ENCODE measurements at places on chromosomes 4 and X.
A peak's percentile ranks its signal among the peaks of the same experiment; 100 is the strongest.

DNA sequence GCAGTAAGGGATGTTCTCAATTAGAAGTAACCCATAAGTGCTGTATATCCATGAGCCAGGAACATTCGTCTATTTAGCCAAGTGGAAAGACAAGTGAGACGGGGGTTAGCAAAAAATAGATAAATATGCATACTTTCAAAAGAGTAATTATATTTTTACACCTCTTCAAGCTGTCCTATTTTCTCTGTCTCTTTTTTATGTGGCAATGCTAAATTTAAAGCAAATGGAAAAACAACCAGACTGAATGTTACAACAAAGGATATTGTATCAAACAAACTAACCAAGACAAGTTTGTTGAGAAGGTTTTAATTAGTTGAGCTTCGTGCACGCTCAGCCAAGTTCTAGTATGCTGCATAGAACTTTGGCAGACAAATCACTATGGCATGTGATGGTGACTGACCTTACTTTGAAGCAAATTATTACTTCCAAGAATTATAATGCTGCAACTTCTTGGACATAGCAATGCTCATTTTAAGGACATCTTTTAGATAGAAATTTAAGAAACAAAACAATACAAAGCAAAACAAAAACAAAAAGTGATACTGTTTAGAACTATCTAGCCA lies 61.4 kb upstream of the TMEM150C start:
- no peak for DNase-seq

DNA sequence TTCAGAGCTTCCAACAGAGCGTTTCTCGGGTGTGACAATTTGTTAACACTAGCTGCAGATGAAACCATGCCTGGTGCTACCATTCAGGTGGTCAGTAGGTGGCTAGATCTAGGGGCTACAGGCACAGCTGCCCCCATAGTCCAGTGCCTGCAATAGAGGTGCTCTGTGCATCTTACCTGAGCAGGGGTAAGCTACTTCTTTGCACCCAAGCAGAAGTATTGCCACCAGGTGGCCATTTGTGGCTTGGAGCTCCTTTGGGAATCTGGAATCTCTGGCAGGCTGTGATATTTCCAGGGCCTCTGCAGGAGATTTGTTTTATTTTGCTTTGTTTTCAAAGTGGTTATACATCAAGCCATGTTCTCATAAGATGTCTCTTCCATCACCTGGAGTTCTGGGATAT lies 170.7 kb upstream of the PUDP start:
- DNase-seq = no peak

GRCh38 chr4:139985401-139985800 lies 168.6 kb downstream of the MAML3 start:
- DNase-seq = no peak

DNA sequence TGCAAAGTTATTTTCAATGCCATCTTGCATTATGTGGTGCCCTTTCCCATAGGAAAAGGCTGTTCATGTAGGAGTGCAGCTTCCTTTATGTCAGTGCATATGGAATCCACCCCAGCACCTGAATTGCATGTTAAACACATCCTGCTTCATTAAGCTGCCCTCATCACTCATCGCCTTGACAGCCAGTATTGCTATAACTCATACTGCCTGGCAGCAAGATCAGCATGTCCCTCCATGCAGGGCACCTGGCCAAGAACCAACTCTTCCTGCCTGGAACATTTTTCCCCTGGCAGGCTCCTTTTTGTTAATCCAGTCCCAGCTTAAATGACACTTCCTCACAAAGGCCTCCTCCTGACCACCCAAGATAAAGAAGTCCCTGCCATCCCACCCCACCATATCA lies 23.5 kb upstream of the CA5B start:
- no peak for DNase-seq

GRCh38 chrX:40478474-40479065 lies 102.2 kb upstream of the ATP6AP2 start:
- no peak for DNase-seq

DNA sequence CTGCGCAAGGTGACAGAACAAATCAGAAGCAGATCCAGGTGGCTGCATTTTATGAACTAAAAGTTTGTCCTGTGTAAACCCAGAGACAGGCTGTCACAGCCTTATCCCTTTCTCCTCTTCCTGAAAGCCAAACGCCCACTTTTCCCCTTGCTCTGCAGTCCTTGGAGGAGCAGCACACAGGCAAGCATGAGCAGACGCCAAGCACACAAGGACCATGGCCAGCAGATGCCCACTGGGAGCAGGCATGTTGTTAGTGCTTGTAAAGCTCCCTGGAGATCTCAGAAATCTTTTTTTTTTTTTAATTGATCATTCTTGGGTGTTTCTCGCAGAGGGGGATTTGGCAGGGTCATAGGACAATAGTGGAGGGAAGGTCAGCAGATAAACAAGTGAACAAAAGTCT lies 11.5 kb upstream of the HOPX start:
- DNase-seq = no peak

DNA sequence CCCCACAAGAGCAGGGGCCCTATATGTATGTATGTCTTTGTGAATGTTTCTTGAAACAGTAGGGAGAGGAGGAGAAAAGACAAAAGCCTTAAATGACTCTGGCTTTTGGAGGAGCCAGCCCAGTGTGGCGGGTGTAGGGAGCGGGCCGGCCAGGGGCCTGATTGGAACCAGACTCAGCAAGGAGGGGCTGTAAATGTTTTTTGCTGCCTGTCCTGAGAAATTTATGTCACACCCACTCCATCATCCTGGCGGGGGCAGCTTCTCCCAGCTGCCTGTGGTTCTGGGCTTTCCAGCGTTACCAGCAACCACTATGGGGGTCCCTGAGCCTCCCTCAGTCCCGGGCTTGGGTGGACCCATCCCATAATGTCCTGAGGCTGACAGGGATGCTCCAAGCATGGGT lies 130.8 kb downstream of the PJA1 start:
- DNase-seq = no peak

DNA sequence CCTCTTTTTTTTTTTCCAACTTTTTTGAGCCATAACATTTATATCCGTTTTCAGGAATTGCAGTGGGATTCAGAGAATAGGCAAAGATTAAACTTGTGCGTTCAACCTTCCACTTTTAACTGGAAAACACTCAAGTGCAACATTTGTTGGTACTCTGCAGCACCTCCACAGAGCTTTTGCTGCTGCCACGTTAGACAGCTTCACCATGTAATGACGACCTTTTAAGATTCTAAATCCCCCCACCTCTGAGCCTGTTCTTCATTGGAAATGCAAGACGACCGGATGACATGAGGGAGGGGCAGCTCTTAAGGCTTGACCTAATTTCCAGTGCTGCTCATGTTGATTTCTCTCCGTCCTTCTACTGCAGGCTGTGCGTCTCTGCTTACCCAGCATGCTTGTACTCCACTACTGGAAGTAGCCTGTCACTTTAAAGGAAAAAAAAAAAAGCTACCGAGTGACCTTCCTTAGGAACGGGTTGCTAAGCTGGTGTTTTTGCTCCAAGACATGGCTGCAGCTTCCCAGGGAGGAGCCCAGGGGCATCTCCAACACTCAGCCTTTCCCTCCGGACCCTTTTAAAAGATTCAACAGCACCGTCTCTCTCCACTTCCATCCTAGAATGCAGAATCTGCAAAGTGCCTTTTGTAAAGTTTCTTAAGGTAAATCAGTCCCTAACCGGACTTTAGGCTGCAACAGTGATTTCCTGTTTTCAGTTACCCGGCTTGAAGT lies at the start of gene CC2D2A:
TSS of gene CC2D2A (plus strand) at position 481 of the 726 bp plus-strand sequence. CDS start 6,051 bp downstream, outside the sequence.
- peak; percentile 69 for DNase-seq

GRCh38 chr4:40486534-40486933 lies 143.1 kb downstream of the RBM47 start:
- peak; percentile 58 for DNase-seq

- peak; percentile 20 for DNase-seq
These were observed 34.6 kb upstream of the SLC2A9 start for GRCh38 chr4:10055871-10056270.

DNA sequence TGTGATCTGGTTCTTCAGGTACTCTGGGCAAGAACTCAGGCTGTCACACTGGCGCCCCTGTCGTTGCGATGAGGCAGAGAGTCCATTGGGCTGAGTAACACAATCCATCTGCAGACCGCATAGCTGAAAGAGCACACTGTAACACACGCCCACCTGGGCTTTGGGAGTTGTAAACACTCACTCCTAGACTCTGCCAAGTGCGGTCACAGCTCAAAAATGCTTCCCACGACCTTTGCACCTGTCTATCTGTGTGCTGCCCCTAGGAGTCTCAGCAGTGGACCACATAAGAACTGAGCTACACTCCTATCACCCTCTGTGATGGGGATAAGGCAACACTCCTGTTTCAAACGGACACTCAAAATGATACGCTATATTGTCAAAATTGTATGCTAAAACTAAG lies 2028.3 kb downstream of the PCDH7 start:
- no peak for DNase-seq

DNA sequence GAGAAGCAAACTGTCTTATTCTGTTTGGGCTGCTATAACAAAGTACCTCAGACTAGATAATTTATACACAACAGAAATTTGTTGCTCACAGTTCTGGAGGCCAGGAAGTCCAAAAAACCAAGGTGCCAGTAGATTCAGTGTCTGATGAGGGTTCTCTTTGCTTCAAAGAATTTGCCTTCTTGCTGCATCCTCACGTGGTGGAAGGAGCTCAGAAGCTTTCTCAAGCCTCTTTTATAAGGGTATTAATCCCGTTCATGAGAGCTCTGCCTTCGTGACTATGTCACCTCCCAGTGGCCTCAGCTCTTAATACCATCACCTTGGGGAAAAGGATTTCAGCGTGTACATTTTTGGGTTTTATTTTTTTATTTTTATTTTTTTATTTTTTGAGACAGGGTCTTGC lies 20.1 kb downstream of the CA5B start:
- DNase-seq = no peak

DNA sequence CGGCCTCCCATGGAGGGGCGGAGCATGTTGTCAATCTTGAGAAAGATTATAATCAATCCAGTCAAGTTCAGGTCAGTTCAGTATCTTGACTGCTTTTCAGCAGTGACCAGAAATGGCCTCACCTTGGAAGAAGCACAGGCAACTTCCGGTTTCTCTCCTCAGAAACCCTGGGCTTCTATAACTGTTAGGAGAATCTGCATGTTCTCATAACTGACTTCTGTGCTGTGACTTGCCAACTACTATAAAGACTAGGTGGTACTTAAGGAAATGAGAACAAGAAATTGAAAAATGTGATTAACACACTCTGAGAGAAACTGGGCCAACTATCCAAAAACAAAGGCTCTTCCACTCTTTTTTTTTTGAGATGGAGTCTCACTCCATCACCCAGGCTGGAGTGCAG lies 35.9 kb upstream of the TLR3 start:
- DNase-seq = no peak

- no peak for DNase-seq
These were observed 27.9 kb downstream of the UGT2B4 start for GRCh38 chr4:69467797-69468196.

DNA sequence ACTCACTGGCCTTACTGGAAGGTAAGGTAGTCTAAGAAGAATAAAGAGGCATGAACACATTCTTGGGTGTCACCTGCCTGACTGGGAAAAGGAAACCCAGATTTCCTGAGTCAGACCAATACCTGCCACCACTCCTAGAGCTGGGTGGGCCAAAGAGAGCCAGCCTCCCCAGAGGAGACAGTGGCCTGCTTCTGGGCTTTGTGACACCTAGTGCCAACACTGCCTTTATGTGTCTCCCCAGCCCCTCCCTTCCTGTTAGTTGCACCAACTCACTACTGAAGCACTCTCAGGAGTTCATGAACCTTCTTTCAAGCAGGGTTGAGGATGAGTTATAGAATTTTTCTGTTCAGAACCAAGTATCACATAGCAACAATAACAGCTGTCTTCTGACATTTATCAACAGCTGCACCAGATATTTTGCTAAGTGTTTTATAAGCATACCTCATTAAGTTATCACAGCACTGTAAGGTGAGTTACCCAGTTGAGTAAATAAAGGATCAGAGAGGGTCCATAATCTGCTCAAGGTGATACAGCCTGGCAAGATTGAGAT lies 77.6 kb upstream of the ETNPPL start:
- DNase-seq = no peak

GRCh38 chr4:119506806-119507205 lies 121.8 kb downstream of the PDE5A start:
- peak; percentile 63 for DNase-seq

DNA sequence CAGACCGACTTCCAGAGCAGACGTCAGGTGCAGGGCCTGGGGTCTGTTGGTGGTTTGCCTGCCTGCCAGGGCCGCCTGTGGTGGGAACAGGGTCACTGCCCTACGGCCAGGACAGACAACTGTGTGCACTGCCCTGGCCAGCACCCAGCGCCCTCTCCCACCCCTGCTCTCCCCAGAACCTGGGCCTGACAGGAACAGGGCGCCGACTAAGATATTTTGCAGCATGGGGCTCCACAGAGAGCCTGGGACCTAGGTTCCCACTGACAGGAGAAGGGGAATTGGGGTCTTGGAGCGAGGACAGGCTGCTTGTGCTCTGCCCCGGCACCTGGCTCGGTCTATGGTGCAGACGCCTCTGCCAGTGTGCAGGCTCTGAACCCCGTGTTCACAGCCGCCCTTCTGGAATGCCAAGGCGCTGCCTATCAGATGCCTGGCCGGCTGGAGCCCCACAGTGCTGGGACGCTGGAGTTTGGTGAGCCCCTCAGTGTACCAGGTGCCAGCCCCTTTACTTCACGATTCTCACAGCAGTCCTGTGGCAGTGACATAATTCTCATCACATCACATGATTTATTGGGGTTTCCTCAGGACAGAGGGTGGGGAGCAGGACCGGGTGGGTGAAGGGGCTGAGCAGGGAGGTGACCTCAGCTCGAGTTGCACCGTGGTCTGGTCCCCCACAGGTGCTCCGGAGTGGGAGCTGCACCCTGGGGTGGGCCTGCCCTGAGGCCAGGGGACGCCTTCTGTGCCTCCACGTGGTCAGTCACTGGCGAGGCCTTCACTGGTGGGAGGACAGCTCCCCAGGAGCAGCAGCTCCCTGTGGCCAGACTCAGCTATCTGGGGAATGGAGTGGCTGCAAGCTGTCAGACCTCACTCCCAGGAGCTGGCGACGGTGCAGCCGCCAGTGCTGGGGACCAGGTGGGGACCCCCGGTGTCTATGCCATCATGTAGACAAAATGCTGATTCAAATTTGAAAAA lies 113.8 kb upstream of the LRPAP1 start:
- DNase-seq = no peak

GRCh38 chr4:67751260-67751659 lies 2.9 kb downstream of the GNRHR start:
- peak; percentile 51 for DNase-seq

DNA sequence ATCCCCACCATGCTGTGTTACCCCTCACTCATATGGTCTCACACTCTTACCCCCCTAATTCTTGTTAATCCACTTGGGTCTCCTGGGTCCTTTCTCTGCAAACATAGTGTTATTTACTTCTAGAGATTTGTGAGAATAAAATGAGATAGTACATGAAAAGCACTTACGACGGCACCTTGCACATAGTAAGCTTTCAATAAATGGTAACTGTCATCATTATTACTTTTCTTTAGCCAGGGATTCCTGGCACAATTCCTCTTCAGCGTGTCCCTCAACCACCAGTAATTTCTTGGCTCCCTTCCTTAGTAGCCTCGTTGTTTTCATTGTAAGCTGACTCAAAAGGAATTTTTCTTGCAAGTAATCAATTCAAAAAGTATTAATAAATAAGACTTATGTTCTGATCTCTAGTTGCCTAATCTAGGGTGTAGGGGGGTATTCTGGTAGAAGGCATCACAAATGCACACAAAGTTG lies 30.1 kb upstream of the RBMX start:
- DNase-seq = peak; percentile 42

- peak; percentile 69 for DNase-seq
These were observed 114.6 kb downstream of the PCDH18 start for GRCh38 chr4:137417676-137418075.

GRCh38 chr4:16083241-16084191 lies at the start of gene PROM1:
Gene PROM1, minus strand, starts transcription at chr4:16084023. Its CDS starts 8,117 bp downstream, at chr4:16075906.
- DNase-seq = no peak

- DNase-seq = peak; percentile 48
These were observed 66.9 kb upstream of the NEIL3 start for GRCh38 chr4:177242651-177243286.
